ENCODE measurements at places on chromosomes 3 and 15. TPM values are rescaled to one million over a fixed set of nuclear protein-coding genes. Genes with fewer than 3 reads are reported as not detected.

Gene MYRIP
- total RNA-seq: 4.3 TPM

Gene TTLL13
- total RNA-seq: not detected

Gene REC114
- not detected for total RNA-seq

Gene PTPN9
- total RNA-seq: 51.3 TPM

- H3K4me3 ChIP-seq: no peak overlapping the region
- H3K27me3 ChIP-seq: peaks cover 18% of the 10 kb centered on the region
- no peaks in the 10 kb centered on the region for H3K36me3 ChIP-seq
- no peaks in the 10 kb centered on the region for H3K4me1 ChIP-seq
- H3K27ac ChIP-seq: no peak overlapping the region
- peak; percentile 64 for DNase-seq
Observed at GRCh38 chr3:152688313-152688712, 146.6 kb upstream of the P2RY1 start.

DNA sequence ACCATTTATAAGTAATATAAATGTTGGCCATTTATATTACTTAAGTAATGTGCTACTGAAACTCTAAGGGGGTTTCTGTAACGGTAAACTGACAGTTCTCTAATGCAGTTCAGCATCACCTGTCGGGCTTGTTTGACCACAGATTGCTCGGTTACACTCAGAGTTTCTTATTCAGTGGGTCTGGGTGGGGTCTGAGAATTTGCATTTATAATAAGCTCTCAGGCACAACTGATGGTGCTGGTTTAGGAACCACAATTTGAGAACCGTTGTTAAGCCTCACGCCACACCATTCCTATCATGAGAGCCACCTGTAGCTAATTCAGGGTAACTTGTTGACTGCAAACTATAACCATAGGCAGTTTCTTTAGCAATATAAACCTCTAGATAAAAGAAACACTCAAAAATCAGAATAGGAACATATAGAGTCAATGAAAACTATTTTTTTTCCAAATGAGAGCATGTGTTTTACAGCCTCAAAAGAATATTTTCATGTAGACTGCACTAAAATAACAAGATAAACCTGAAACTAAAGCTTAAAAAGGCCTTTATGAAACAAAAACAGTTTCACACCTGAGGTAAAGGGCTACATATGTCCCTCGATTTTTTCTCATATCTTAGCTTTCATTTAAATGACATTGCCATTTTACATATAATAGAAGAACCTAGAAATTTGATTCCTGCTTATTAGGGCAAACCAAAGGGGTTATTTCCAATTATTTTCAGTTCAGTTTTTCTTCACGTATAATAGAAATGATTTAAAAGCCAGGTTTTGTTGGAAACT is 604.8 kb downstream of the UNC13C start:
- H3K27me3 ChIP-seq: no peaks in the 10 kb centered on the region
- no peak for DNase-seq
- H3K4me1 ChIP-seq: no peaks in the 10 kb centered on the region
- no peak overlapping the region for H3K27ac ChIP-seq

GRCh38 chr15:55770806-55771205 is 27.9 kb upstream of the PRTG start:
- H3K27ac ChIP-seq: no peak overlapping the region
- no peaks in the 10 kb centered on the region for H3K4me1 ChIP-seq
- no peak overlapping the region for H3K4me3 ChIP-seq
- H3K27me3 ChIP-seq: peaks cover 4% of the 10 kb centered on the region
- DNase-seq: no peak

DNA sequence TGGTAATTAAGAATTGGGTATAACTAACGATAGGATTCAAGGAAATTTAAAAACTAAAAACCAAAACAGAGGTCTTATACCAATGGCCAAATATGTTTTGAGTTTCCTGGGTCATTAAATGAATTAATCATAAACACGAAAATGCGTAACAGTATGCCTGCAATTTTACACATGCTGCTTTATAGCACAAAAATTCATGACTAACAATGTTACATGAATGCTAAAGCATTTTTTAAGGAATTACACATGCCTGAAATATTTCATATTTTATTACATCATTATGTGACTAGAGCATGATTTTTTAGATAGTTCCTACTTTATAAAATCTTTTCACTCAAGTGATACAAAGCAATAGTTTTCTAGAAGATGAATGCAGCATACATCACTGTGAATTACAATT is 74.7 kb downstream of the ZNF148 start:
- no peak overlapping the region for H3K27ac ChIP-seq
- H3K4me1 ChIP-seq: no peaks in the 10 kb centered on the region
- no peaks in the 10 kb centered on the region for H3K27me3 ChIP-seq
- no peak for DNase-seq
- H3K36me3 ChIP-seq: peaks cover 18% of the 10 kb centered on the region

DNA sequence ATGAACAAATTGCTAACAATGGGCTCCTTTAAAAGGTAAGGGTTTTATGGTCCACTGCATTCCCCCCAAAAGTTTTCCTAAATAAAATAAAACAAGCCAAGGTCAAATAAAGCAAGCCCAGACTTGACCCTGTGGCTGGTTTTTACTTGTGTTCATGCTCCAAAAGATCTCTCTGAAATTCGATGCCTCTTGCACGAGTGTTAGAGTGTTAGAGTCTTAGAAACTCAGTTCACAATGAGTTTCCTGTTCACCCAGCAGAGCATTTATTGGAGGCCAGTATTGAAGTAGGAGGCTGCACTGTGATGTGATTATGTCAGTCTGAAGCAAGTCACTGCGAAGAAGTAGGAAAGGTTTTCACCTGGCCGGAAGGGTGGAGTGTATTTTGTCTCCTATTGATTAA is 59.9 kb upstream of the LRTM1 start:
- no peaks in the 10 kb centered on the region for H3K27me3 ChIP-seq
- H3K27ac ChIP-seq: no peak overlapping the region

GRCh38 chr3:178140531-178141304 is 395.5 kb upstream of the KCNMB2 start:
- H3K36me3 ChIP-seq: no peaks in the 10 kb centered on the region
- H3K27ac ChIP-seq: no peak overlapping the region
- H3K27me3 ChIP-seq: no peaks in the 10 kb centered on the region
- no peak for DNase-seq
- H3K4me3 ChIP-seq: no peak overlapping the region
- no peaks in the 10 kb centered on the region for H3K4me1 ChIP-seq

GRCh38 chr3:177257625-177258024 is 60.3 kb upstream of the TBL1XR1 start:
- no peaks in the 10 kb centered on the region for H3K36me3 ChIP-seq
- no peak overlapping the region for H3K4me3 ChIP-seq
- H3K27ac ChIP-seq: no peak overlapping the region
- no peaks in the 10 kb centered on the region for H3K4me1 ChIP-seq
- DNase-seq: no peak
- no peaks in the 10 kb centered on the region for H3K27me3 ChIP-seq

- no peaks in the 10 kb centered on the region for H3K4me1 ChIP-seq
- H3K27ac ChIP-seq: no peak overlapping the region
- no peak overlapping the region for H3K4me3 ChIP-seq
- no peaks in the 10 kb centered on the region for H3K27me3 ChIP-seq
- no peaks in the 10 kb centered on the region for H3K36me3 ChIP-seq
Observed at GRCh38 chr3:185448107-185448506, 50.7 kb downstream of the TMEM41A start.

- DNase-seq: no peak
- H3K4me1 ChIP-seq: no peaks in the 10 kb centered on the region
- H3K36me3 ChIP-seq: no peaks in the 10 kb centered on the region
- no peaks in the 10 kb centered on the region for H3K27me3 ChIP-seq
Observed at GRCh38 chr15:36676211-36676610, 96.8 kb downstream of the CDIN1 start.

DNA sequence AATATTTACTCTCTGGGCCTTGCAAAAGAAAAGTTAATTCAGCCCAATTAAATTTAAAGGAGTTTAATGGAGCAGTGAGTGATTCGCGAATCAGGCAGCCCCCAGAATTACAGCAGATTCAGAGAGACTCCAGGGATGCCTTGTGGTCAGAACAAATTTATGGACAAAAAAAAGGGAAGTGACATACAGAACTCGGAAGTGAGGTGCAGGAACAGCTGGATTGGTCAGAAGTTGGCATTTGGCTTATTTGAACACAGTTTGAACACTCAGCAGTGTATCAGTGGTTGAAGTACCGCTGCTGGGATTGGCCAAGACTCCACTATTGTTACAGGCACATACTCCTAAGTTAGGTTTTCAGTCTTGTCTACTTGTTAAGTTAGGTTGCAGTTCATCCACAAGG is 145.0 kb upstream of the GAP43 start:
- H3K36me3 ChIP-seq: no peaks in the 10 kb centered on the region
- no peaks in the 10 kb centered on the region for H3K4me1 ChIP-seq
- H3K4me3 ChIP-seq: no peak overlapping the region
- no peak overlapping the region for H3K27ac ChIP-seq
- no peaks in the 10 kb centered on the region for H3K27me3 ChIP-seq
- no peak for DNase-seq

DNA sequence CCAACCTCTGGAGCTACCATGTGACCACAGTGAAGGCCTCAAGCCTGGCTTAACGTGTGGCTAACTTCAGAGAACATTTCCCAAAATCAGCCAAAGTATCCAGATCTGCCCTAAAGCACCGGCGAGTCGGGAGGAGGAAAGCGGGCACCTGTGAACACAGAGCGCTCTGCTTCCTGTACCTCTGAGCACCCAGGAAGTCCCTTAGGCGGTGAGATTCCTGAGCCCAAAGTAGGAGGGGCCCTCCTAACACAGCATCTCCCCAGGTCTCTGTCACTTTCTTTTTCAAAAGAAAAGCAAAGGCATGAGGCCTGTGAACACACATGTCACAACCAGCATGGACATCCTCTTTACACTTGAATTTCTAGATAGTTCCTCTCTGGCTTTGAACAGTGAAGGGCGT is 944 bp upstream of the EIF4E3 start:
- H3K4me1 ChIP-seq: no peaks in the 10 kb centered on the region
- peaks cover 86% of the 10 kb centered on the region for H3K27me3 ChIP-seq
- no peak for DNase-seq

DNA sequence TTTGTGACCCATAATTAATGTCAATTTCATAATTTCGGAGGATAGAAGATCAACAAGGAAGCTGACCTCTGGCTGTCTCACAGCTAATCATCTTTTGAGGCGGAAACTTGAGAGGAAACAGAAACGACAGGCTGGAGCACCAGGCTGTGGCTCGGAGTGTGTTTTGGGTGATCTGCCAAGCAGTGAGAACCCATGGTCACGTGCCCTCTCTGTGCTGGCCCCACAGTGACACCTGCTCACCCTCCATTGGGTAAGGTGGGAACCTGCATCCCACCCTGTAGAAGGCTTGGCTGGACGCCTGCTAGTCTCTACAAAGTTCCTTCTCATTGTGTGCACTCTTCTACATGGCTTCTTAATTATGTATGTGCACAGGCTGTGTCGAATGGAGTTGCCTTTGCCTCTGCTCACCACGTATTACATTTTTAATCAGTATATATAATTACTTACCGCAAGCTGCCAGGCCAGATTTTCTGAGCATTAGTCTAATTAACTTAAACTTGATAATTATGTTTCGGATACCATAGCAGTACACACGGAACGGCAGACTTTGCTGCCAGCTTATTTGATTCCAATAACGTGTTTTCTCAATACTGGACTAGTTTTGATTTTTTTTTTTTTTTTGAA is 719.4 kb upstream of the CFAP20DC start:
- no peak overlapping the region for H3K4me3 ChIP-seq
- no peaks in the 10 kb centered on the region for H3K4me1 ChIP-seq
- no peaks in the 10 kb centered on the region for H3K27me3 ChIP-seq
- no peaks in the 10 kb centered on the region for H3K36me3 ChIP-seq
- no peak for DNase-seq

DNA sequence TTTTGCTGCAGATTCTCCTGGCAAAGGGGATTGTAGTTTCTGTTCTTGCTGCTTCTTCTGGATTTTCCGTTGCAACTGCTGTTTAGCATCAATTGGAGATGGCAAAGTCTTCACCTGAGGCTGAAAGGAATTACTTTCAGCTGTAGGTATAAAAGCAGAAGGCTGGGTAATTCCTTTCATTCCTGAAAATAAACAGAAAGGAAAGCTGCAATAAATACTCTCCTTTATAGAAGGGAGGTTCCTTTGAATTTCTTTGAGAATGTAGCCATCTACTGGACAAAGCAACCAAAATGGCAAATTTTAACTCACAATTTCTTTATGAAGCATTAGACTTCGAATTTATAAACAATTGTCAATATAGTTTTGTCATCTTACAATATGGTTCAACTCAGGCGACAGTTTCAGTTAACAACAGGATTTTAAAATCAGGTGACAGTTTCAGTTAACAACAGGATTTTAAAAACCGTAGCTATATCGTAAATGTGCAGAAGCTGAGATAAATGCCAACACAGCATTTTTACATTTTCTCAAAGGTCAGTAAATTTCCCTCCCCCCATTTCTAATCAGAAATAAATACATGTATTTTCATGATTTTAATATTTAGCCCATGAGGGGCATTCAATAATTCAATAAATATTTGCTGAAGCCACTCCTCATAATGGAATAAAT is 104.9 kb upstream of the NEDD4 start:
- H3K4me3 ChIP-seq: no peak overlapping the region
- peaks cover 37% of the 10 kb centered on the region for H3K36me3 ChIP-seq
- no peaks in the 10 kb centered on the region for H3K27me3 ChIP-seq
- no peaks in the 10 kb centered on the region for H3K4me1 ChIP-seq

DNA sequence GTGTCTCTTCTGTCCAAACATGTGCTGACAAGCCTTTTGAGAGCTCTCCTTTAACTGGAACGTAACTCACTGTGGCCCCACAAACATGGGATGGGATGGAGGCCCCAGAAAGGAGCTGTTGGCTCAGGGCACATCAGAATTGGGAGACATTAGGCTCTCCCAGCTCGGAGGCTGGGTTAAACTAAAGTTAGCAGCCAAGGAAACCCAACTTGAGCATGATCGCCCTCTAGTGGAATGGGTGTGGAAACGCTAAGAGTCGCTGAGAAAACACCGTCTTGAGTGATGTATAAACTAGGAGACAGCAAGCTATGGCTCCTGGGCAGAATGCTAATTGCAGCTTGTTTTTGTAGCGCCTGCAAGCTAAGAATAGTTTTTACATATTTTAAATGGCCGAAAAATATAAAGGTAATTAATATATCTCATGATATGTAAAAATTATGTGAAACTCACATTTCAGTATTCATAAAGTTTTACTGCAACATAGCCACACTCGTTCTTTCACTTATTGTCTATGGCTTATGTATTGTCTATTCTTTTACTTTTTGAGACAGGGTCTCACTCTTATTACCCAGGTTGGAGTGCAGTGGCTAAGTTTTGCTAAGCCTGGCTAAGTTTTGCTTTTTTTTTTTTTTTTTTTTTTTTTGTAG is 138.8 kb upstream of the HACD2 start:
- no peak overlapping the region for H3K27ac ChIP-seq
- H3K4me3 ChIP-seq: no peak overlapping the region
- peak; percentile 90 for DNase-seq
- no peaks in the 10 kb centered on the region for H3K36me3 ChIP-seq
- peaks cover 14% of the 10 kb centered on the region for H3K4me1 ChIP-seq

DNA sequence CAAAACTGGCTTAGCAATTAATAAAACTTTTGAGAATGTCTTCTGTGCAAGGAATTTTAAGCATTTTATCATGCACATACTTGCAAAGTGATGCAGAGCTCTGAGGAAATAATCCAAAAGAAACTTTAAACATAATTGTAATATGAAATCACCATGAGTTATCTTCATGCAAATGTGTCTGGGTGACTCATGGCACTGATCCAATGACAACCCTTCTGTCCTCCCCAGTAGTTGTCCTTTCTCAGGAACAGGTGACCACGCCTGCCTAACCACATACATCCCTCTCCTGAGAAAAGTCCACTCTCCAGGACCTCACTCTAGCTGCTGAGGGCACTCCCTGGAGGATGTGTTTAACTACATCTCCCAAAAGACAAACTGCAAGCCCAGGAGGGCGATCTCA is 530.6 kb upstream of the IL12A start:
- H3K4me1 ChIP-seq: no peaks in the 10 kb centered on the region
- H3K4me3 ChIP-seq: no peak overlapping the region
- H3K36me3 ChIP-seq: no peaks in the 10 kb centered on the region
- no peak overlapping the region for H3K27ac ChIP-seq
- H3K27me3 ChIP-seq: no peaks in the 10 kb centered on the region

Measured in endodermal cell (in vitro differentiated cells).